ENCODE measurements at places on chromosomes 1 and 21.

DNA sequence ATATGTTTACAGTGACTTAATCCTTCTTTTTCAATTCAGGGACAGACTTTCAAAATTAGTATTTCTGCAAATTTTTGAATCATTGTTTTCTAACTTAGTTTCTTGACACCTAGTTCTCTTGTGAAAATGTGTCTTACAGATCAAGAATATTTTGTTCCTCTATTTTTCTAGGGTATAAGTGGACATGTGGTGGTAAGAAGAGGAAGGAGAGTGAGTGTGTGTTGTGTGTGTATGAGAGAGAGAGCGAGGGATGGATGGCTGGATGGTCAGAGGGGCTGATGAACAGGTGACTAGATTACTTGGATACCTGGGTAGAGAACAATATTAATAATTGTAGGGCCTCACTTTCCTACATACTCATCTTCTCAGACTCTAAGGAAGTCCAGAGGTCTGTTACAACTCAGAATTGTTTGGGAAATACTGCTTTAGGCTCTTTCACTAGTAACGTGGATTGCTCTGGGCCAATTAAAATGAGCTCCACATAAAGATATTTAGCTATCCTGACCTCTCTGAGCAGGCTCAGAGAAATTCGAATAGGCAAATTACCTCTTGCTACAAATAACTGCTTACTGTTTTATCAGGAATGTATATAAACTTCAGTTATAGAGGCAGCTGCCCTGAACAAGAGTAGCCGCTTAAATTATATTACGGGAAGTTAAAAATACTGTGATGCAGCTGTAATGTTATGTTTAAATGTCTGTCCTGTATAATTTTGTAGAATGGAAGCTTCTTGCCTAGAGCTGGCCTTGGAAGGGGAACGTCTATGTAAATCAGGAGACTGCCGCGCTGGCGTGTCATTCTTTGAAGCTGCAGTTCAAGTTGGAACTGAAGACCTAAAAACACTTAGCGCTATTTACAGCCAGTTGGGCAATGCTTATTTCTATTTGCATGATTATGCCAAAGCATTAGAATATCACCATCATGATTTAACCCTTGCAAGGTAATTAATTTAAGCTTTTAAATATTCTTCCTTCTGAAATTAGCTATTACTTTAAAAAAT lies 19.7 kb downstream of the GPSM2 start:
- DNase-seq = no peak

DNA sequence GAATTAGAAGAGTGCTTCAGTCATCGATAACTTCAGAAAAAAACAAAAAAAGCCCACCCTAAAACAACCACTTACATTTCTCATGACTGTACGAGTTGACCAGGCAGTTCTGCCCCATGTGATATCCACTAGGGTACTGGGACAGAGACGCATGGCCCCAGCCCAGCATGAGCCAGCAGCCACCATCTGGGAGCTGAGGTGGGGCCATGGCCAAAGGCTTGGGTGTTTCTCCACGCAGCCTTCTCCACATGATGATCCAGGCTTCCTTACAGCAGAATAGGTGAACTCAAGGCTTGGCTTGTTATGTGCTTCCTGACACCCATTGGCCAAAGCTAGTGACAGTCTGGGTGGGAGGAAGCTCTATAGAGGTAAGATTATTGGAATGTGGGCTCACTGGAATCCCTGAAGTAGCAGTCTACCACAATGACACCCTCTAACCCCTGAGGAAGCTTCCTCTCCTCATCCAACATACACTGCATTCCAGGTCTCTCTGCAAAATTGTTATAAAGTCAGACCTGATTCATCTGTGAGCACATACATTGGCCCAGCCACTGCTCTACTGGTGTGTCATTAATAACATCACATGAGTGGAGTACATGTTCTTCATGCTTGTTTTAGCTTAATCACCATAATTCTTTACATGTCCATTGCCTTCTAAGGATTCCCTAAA lies 66.3 kb upstream of the NTPCR start:
- no peak for DNase-seq

DNA sequence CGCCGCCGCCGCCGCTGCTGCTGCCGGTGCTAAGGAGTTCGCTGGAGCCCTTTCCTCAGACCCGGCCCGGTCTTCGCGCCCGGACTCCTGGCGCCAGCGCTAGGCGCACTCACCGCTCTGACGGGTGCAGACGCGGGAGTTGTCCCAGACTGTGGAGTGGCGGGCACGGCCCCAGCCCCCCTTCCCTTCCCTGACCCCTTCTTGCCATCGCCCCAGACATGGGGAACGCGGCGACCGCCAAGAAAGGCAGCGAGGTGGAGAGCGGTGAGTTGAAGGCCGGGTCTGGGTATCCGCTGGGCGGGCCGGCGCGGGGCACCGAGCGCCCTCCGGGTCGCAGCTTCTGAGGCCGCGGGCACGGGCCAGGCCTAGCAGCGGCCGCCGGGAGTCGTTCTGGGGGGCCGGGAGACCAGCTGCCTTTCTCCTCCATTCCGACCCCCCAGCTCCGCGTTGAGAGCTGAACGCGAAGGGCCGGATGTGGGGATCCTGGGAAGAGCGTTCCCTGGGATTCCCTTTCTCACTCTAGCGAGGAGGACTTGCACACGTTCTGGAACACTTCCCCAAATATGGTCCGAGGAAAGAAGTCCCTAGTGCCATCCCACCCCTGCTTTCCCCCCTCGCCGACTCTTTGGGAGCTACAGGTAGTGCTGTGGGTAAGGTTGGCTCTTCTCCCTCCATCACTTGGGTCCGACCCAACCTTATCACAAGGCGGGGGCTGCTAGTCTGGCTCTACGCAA lies 65.8 kb upstream of the PRKACB start:
- DNase-seq = no peak

DNA sequence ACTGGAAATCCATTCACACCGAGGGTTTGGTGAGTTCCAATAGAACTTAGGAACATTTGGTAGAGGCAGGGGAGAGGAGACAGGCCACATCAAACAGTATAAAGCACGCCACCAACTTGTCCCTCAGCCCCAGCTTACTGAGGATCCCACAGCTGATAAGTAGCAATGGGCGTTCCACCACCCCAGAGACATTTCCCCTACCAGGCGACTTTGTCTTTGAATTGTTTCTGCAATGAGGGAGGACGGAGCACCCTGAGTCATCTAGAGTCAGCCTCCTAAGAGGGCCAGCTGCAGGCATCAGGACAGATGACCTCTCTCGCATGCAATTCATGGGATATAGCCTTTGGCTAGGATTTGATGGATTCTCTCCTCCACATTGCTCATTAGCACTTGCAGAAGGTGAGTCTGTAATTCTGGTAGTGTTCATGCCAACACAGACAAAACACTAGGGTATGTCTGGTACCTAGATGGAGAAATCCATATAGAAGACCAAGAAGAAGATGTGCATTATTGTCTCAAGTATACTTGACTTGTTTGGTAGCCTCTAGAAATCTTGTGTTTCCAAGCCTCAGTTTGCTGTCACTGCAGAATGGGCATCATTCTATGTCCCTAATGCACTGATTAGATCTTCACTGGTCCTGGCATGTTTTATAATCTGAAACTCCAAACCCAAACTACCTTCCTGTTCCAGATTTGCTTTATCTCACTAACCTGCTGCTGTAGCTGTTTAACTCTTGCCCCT lies 69.0 kb downstream of the RRAGC start:
- no peak for DNase-seq

- DNase-seq = no peak
These were observed 104.0 kb downstream of the ROR1 start for GRCh38 chr1:63877816-63878215.

DNA sequence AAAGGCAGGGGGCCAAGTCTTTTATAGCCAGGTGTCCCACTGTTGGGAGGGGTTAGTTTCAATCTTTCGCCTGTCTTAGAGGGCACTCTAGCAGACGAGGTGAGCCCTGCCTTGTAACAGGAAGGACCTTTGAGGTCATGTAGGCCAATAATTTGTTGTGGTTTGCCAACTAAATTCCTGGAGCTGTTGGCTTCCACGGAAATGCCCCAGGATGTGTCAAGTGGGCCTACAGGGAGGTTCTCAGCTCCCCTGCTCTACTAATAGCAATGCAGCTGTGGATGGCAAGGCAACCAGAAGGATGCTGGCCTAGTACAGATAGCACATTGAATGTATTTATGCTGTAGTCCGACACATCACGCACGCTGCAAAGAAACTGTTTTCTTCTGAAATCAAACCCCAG lies 22.3 kb upstream of the CASQ2 start:
- DNase-seq = no peak

DNA sequence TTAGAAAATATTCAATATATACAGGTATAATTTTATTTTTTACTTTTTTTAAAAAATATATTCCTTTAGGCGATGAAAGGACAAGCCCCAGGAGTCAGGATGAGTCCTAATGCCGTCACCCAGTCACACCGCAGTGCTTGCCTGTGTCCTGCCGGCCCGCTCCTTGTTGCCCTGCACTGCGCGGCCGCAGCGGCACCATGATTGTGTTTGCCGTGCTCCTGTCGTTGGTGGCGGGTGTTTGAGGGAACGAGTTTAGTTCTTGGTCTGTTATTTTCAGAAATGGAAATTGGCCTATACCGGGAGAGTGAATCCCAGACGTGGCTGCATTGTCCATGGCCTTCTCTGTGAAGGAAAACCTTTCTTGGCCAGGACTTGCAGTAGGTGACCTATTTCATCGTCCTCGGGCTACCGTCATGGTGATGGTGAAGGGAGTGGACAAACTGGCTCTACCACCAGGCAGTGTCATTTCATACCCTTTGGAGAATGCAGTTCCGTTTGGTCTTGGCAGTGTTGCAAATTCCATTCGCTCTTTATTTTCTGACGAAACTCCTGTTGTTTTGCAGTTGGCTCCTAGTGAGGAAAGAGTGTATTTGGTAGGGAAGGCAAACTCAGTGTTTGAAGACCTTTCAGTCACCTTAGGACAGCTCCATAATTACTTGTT lies 45.9 kb upstream of the CRB1 start:
- DNase-seq = no peak

DNA sequence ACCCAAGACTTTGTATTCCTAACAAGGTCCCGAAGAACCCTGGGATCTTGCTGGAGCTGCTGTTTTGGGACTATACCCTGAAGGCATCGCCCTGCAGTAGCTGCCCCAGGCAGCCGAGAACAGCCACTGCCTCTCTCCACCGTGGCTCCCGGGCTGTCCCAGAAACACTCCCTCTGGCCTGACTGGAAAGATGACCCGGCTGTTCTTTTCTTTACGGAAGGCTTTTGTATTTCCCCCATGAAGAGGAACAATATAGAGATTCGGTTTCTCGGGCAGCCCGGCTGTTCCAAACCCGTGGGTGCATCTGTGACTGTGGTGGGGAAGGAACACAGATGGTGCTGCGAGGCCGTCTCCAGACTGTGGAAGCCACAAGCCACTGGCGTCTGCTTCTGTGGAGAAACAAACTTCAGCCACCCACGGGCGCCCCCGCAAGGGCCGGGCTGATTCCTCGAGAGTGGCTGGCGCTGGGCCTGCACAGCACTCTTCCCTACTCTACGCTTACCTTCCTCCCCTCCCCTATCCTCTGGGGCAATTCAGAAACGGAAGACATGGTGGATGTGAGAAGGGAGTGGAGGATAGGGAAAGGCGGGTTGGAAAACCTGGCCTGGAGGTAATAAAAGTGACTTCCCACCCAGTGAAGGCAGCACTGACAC lies 33.7 kb upstream of the VASH2 start:
- no peak for DNase-seq

- DNase-seq = no peak
These were observed 116.9 kb downstream of the TGFBR3 start for GRCh38 chr1:91768786-91769725.
